Left cardiac atrium (tissue), 4 donors: ENCODE measurements at places on chromosomes 2 and 18. TPM values are rescaled to one million over a fixed set of nuclear protein-coding genes. Genes with fewer than 3 reads are reported as not detected.

- no peak for DNase-seq
Observed at GRCh38 chr2:239876948-239877289, 148.2 kb downstream of the NDUFA10 start.

- DNase-seq: no peak
Observed at GRCh38 chr2:238631491-238632180, 204.9 kb downstream of the ASB1 start.

The AP1S3 gene
- 1.0 TPM for total RNA-seq

The SIX2 gene
- 1.0 TPM for total RNA-seq

The EFHD1 gene
- 16.9 TPM for total RNA-seq

GRCh38 chr18:78330766-78331165 is 648.9 kb upstream of the SALL3 start:
- no peak for DNase-seq

DNA sequence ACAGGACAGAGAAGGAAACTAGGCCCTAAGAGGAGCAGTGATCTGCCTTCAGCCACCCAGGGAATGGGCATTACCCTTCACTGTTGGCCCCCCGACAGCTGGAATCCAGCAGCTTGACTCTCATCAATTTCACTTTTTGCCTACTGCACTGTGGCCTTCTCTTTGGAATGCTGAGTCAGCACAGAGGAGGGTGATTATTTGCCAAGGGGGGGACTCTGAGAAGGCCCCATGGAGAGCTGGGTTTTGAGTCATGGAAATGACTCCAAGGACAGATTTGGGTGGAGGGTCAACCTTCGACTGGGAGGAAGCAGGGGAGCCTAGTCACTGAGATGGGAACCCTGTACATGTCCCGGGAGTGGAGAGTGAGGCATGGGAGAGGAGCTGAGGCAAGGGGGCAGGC is 38.1 kb upstream of the NTSR2 start:
- no peak for DNase-seq

GRCh38 chr2:18625563-18625962 is 36.2 kb upstream of the NT5C1B start:
- no peak for DNase-seq

The CDH7 gene
- total RNA-seq: 0.27 TPM
